ENCODE measurements at places on chromosomes 1 and 21.

DNA sequence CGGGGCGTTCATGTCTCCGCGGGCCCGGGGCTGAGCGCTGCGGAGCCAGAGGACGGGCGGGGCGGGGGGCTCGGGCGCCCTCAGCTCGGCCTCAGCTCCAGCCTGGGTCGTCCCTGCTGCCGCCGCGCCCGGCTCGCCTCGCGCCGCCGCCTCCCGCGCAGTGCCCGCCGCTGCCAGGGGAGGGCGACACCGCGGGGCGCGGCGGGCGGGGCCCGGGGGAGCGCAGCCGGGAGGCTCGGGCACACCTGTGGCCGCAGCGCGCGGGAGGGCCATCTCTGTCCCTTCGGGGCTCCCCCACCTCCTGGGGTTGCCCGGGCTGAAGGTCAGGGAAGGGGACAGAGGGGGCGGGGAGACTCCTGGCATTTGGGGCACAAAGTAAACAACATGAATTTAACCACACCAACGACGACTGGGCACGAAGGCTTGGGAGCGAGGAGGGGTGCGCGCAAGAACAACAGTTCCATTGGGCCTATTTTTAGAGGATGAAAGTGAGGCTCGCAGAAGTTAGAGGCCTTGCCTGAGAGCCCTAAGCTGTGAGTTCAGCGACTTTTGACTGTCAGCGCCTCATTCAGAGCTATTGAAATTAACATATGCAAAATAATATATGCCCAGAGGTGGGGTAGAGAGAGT is at the start of gene FAM131C:
FAM131C (minus strand) TSS at position 162 of the 630 bp plus-strand sequence. CDS start 209 bp downstream, outside the sequence.
- peak; percentile 84 for DNase-seq

GRCh38 chr21:25563361-25564116 is 43.7 kb downstream of the MRPL39 start:
- DNase-seq: peak; percentile 41

- no peak for DNase-seq
Observed at GRCh38 chr1:170806961-170807360, 128.4 kb upstream of the MROH9 start.

- DNase-seq: no peak
Observed at GRCh38 chr1:181390410-181391077, 92.8 kb upstream of the CACNA1E start.

- no peak for DNase-seq
Observed at GRCh38 chr21:31558189-31558961, 101.1 kb upstream of the SOD1 start.

- peak; percentile 39 for DNase-seq
Observed at GRCh38 chr1:150875197-150876118, 941 bp downstream of the ARNT start.

- DNase-seq: no peak
Observed at GRCh38 chr21:40680311-40680710, 166.6 kb downstream of the DSCAM start.

DNA sequence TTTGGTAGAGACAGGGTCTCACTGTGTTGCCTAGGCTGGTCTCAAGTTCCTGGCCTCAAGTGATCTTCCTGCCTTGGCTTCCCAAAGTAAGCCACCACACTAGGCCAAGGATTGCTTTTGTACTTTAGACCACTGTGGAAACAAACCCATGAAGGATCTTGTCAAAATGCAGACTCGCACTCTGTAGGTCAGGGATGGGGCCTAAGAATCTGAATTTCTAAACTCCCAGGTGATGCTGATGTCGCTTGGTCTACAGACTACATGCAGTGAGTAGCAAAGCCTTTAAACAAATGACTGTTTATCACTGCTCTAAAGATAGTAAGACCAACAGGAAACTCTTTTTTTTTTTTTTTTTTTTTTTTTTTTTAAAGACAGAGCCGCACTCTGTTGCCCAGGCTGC is 54.1 kb upstream of the MUTYH start:
- DNase-seq: peak; percentile 37

GRCh38 chr1:209761011-209761635 is 5.3 kb downstream of the TRAF3IP3 start:
- no peak for DNase-seq

DNA sequence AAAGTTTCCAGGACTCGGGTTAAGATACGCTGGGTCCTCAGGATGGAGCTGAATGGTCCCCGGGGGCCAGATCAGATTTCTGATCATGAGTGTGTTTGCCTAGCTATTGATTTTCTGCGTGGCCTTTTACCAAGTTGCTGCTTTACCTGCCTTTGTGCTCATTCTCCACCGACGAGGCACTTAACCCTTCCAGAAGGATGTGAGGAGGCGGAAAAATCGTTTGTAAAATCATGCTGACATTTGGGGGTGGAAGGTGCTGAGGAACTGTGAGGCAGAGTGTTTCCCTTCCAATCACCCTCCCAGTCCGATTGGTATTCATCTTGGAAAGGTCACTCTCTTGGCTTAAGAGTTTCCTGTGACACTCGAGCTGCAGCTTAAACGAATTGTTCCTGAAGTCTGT is 337.1 kb upstream of the KAZN start:
- no peak for DNase-seq

DNA sequence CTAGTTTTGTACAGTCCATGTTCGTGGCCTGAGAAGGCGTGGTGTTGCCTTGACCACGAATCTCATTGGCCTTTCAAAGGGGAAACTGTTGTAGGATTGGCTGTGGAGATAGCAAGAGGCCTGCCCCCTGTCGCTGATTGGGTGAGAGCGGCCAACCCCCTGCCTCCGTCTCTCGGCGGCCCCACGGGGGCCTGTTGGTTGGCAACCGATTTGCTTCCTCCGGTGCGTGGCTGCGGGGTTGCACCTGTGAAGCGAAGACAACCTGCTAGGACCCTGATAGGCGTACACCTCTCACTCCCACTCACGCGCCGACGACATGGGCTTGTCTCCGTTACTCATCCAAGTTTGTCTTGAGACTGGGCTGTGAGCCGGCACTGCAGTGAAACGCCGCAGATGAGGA is at the start of gene UBE2U:
UBE2U (plus strand) TSS at position 204 of the 400 bp plus-strand sequence. CDS start 428 bp downstream, outside the sequence.
- DNase-seq: no peak

DNA sequence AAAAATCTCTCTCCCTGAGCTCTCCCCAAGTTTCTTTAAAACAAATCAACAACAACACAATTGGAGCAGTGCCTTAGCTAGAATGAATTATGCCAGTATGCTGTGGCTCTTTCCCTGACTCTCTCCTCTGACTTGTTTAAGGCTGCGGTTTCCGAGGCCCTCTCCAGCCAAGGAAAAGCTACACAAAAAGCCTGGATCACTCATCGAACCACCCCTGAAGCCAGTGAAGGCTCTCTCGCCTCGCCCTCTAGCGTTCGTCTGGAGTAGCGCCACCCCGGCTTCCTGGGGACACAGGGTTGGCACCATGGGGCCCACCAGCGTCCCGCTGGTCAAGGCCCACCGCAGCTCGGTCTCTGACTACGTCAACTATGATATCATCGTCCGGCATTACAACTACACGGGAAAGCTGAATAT is 1.9 kb downstream of the S1PR1 start:
- DNase-seq: peak; percentile 59

DNA sequence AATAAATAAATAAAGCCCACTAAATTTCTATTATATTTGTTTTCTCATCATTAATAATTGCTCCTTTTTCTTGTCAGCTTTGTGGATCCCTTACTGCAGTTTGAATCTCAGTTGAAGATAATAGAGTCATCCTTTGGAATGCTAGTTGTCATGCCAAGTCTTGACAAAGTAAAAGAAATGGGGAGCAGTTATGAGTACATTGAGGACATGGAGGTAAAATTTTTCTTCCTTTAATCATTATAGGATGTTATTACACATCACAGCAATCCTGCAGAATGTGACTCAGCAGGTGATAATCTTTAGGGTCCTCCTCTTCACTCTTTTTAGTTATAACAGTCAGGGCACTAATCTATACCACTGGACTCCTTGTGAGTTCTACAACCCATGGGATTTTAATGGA is 24.1 kb downstream of the MROH9 start:
- DNase-seq: no peak

GRCh38 chr1:110102081-110102480 is 10.2 kb upstream of the UBL4B start:
- DNase-seq: peak; percentile 48

DNA sequence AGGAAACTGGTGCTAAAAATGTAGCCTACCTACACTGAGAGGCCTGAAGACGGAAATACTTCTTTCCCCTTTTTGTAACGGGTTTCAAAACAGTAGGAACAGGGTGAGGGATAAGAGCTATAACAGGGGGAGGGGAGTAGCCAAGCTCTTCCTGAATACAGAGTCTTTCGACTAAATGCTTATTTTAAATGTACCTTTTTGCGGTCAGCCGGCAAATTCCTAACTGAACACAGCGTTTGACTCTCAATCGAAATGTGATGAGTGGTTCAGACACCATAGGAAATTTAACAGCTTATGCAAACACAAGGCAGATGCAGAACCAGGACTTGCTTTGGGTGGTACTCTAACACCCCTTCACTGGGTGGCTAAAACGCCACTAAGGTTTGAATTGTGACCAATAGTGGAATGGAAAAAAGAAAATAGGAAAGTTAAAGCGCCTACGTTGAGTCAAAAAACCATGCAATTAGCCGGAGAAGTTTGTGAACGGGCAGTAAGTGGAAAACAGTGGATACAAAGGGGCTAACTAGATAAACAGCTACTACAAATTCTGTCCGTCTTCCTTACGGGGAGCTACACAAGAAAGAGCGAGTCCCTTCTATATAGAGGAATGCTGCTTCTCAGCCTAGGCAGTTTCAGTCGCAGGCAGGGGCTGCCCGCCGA is 1.7 kb downstream of the EGLN1 start:
- no peak for DNase-seq

DNA sequence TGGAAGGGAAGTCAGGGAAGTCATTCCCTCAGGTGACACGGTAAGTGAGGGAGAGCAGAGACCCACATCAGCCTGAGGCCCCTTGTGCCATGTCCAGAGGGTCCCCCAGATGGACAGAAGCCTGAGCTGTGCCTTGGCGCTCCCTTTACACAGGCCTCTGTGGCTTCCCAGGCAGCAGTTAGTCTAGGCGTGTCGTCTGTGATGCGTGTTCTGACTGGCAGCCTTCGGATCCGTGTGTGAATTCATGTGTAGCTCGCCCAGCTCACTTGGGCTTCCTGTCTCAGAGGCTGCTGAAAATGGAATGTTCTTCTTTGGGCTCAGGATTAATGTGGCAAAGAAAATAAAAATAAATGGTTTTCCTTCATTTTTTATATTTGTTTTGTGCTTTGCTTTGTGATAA is 28.3 kb downstream of the PRMT2 start:
- DNase-seq: no peak

- DNase-seq: no peak
Observed at GRCh38 chr1:15222653-15223303, 24.2 kb upstream of the FHAD1 start.

- DNase-seq: no peak
Observed at GRCh38 chr1:232489256-232489655, 140.7 kb downstream of the SIPA1L2 start.

DNA sequence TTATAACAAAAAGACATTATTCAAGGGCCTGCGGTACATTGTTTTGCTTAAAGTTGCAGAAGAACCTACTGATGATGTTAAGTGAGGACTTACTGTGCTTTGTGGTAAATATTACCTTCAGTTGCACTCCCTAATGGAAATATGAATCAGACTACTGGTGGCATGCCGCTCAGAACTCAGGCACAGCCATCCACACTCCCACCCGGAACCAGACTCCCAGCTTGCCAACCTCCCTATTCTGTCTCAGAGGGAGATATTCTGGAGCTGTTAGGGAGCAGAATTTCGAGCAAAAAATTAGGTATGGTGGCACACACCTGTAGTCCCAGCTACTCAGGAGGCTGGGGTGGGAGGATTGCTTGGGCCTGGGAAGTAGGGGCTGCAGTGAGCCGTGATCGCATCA is 13.1 kb downstream of the PGBD5 start:
- no peak for DNase-seq

DNA sequence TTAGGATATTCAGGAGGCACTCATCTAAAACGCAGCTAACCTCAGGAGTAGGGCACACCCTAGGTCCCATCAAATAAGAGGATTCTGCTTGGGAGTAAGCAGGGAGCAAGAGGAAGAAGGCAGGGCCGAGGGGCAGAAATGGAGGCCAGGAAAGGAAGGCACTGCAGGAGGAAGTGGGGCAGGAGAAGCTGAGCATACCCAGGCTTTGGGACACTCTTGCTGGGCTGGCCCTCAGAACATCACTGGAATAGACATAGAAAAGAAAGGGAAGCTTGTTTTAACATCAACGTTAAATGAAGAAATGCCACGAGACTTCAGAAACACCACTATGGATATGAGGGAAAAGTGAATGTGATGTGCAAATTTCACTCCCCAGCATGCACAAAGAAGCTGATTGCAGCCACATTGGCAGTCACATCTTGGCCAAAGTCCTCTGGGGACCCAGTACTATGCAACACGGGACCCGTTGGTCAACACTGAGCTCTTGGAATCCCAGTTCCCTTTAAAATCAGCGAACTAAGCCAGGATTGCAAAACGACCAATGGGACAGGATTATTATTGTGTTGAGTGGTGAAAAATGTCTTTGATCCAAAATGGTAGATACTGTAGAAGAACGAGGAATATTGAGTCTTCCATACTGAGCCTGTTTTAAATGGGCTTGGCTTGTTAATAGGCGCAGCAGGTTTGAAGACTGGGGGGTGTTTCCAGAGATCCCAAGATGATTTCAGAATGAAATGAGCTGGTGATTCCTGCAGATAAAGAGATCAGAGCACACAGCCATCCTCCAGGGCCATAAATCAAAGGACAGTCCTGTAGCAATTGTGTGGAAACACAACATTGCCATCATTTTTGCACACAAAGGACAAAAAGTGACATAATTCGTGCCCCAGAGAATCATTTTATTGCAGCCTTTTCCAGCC is 152.4 kb downstream of the TOMM20 start:
- no peak for DNase-seq

DNA sequence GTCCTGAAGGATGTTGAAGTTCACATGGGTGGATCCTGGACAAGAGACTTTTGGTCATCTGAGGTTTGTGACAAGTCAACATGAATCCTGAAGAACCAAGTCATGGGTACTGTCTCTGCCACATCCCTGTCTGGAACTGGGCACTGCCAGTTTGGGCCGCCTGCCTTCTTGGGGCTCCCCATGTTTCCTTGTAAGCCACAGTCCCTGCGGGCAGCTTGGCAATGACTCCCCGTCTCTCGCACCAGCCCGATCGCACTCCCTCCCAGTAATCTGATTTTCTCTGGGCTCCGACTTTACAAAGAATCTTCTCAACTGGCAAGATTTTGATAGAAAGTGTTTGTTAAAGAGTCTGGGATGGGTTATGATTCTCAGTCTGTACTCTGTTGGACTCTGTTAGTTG is 80.4 kb downstream of the DDX20 start:
- DNase-seq: no peak

DNA sequence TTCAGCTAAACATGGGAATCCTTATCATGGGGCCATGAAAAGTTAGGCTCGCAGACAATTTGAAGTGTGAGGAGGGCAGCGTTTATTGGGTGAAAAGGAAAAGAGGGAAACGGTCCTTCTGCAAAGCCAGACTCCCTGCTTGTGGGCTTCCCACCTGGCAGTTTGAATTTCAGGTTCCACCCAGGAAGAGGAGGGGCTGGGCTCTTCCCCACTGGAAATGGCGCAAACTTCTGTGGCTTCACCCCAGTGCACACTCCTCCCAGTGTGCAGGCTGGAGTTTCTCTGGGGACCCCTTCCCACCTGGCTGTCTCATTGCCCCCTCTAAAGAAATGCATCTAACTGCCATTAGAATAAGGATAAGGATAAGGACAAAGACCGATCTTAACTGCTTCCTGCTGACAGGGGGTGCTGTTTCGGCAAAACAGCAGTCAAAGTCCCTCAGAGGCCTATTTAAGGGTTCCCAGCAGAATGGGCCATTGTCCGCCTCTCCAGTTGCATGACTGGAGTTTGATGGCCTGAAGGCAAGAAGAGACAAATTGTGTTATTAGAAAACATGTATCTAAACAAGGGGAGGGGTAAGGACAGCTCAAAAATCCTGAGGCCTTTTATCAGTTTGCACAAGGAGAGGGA is 20.4 kb downstream of the AIM2 start:
- no peak for DNase-seq

Data from GM13977 (cell line).